ENCODE measurements at places on chromosomes 4 and X.
A peak's percentile ranks its signal among the peaks of the same experiment; 100 is the strongest.

- no peak for DNase-seq
Measured at GRCh38 chr4:151099976-151100417, 569 bp downstream of the RPS3A start.

- DNase-seq = no peak
Measured at GRCh38 chrX:114924856-114925255, 92.6 kb downstream of the IL13RA2 start.

DNA sequence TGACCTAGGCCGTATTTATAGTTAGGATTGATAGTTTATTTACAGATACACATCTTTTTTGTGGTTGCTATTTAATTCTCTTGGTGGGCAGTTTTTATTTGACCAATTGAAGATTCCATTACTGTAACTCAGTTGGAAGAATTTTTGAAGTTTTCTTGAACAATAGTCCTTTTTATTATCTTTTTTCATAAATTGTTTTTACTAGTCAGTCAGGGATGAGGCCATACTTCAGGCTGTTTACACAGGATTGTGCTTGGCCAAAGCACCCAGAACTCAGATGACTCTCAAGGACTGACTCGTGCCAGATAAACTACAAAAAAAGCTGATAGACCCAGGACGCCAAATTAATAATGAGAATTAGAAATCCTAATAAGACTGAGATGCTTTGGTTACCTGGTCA is 7.0 kb downstream of the HERC3 start:
- no peak for DNase-seq

- DNase-seq = peak; percentile 82
Measured at GRCh38 chrX:154097003-154097588, 421 bp downstream of the MECP2 start.

DNA sequence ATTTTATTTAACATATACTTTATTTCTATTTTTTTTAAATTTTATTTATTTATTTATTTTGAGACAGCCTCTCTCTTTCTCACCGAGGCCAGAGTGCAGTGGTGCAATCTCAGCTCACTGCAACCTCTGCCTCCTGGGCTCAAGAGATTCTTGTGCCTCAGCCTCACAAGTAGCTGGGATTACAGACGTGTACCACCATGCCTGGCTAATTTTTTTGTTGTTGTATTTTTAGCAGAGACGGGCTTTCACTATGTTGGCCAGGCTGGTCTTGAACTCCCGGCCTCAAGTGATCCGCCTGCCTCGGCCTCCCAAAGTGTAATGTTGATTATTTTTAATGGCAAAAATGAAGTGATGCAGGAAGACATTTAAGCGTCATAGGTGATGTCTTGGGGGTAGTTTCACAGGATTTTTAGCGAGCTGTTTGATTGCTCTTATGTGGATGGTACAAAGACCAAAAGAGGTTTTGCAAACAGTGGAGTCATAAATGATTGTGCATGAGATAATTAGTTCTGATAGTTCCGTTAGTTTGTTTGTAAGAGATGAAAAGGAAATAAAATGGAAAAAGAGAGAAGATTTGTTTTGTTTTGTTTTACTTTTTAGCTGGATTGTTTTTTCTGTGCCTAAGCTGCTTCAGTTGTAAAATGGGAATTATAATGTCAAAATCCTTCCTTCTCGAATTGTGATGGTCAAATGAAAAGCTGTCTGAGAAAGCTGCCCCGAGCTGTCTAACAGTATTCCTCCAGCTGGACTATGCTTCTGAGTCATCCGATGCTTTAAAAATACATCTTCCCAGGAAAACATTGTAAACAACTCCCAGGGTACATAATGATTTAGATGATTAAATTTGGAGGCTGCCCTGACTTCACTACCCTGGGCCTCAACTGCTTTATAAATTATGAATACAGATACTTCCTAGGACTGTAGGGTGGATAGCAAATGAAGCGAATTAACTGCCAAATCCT is 14.7 kb downstream of the RHOH start:
- no peak for DNase-seq

- peak; percentile 34 for DNase-seq
Measured at GRCh38 chrX:118603981-118604380, 108.4 kb downstream of the DOCK11 start.

GRCh38 chrX:46803140-46803539 is 33.7 kb upstream of the RP2 start:
- DNase-seq = no peak

- DNase-seq = no peak
Measured at GRCh38 chrX:151225843-151226242, 49.5 kb downstream of the GPR50 start.

DNA sequence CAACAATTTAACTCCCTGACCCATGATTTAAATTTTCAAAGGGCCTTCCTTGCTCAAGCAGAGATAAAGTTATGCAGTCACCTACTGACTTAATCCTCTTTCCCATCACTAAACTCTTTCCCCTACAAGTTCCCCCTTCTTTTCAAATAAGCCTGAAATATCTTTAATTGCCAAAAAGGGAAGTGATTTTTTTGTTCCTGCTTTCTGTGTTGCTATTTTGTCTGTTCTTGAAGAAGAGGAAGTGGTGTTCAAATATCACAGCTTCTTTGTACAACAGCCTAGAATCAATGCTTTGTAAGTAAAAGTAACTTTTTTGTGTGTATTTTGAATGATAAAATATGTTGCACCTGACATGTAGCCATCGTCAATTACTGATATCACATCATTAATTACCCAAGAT is 595.9 kb downstream of the CENPC start:
- no peak for DNase-seq

DNA sequence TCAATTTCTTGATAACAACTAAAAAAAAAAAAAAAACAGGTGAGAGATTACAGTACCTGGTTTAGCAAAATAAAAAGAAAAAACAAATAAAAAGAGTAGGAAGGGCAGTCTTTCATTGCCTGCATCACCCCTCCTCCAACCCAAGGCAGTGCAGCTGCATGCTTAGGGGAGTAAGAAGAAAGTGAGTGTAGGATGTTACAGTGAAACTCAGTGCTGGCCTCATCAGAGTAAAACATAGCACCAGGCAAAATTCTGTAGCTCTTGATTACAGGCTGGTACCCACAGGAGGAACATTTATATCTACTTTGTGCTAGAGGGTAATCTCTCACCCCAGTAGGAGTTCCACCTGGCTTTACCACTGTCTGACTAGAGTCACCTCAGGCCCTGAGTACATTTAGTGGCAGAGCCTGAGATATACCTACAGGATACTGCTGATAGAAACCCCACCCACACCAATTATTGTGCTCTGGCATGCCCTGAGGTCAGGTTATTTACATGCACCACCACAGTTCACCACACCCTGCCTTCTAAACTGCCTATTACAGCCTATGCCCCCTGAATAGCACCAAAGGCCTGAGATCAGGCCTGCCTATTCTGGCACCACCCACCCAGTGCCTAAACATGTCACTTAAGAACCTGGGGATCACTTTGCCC is 241.6 kb downstream of the PAPSS1 start:
- DNase-seq = no peak

GRCh38 chr4:113707048-113707447 is 54.5 kb downstream of the CAMK2D start:
- DNase-seq = no peak

- no peak for DNase-seq
Measured at GRCh38 chr4:87762311-87762710, 37.0 kb upstream of the IBSP start.

- DNase-seq = no peak
Measured at GRCh38 chr4:149120331-149121022, 678.3 kb upstream of the NR3C2 start.

DNA sequence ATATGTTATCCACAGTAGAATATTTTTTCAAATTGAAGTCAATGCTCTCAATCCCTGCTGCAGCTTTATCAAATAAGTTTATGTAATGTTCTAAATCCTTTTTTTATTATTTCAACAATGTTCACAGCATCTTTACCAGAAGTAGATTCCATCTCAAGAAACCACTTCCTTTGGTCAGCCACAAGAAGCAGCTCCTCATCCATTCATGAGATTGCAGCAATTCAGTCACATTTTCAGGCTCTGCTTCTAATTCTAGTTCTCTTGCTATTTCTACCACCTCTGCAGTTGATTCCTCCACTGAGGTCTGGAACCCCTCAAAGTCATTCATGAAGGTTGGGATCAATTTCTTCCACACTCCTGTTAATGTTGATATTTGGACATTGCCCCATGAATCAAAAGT is 2301.3 kb upstream of the TENM3 start:
- no peak for DNase-seq

DNA sequence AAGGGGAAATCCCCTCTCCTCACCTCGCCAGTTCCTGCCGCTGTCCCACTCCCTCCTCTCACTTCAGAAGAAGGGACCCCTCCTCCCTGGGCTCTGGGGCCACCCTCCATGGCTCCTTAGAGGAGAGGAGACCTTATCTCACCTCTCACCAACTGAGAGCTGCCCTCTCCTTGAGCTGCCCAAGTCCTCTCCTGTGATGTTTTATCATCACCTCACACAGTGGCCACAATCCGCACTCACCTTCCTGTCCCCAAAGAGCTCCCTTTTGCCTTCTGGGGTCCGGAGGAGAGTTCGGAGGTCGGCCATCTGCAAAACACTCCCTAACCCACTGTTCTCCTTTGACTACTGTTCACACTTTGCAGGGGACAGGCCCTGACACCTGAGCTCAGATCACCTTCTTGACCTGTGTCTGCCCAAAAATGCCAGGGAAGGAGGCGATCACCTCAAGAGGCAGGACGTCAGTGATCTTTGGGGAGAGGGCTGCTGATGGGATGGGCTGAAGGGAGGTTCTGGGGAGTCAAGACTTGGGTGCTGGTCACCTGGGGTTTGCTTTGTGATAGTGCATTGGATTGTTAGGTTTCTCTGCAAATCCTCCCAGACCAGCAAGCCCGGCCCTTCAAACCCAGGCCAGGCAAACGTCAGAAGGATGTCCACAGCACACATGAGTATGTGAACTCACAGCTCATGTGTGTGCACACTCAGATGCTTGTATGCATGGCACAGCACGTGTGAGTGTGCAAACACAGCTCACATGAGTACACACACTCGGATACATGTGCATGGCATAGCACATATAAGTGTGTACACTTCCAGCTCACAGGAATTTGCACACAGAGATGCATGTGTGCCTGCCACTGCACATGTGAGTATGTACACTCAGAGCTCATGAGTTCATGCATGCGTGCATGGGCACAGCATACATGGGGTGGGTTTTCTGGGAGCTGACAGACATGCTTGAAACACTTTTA is 41.8 kb downstream of the HTRA3 start:
- DNase-seq = no peak

DNA sequence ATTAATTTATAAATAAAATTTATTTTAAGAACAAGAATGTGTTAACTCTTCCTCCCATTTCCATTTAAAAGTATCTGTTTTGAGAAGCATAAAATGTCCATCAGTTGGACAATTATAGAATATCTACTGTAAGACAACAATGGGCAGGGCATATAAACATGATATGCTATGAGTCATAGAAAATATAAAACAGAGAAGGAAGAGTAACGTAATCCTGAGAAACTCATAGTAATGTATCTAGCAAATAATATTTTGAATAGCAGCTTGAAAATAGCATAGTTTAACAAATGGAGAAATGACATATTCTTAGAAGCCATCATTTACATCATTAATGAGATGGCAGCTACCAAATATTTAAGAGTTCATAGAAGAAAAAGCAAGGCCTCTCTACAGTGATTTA is 820.3 kb upstream of the PCDH10 start:
- no peak for DNase-seq

DNA sequence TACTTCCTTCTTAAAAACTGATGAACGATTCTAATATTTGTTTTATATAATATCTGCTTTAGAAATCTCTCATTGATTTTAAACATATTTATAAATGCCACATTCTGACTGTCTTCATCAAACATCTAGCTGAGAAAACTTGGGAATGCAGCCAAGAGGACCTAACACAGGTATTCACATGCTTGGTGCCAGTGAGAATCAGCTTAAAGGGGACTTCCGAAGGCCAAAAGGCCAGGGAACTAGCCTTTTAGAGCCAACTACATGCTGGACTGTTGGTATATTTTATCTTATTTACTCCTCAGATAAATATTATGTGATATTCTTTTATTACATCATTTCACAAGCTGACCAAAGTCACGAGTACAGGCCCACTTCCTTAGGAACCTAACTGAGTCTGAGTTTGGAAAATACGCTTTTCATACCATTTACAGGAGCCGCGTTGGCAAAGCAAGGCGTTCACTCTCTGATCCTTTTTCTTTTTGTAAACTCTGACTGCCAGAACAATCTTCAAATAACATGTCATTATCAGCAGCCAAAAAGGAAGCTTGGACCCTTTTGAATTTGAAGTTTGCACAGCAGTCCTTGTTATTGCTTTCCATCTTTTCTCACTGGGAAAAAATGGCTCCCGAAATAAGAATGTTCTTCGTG is 41.1 kb upstream of the PDLIM3 start:
- no peak for DNase-seq

- no peak for DNase-seq
Measured at GRCh38 chrX:10828640-10829039, 208.3 kb upstream of the MID1 start.

- no peak for DNase-seq
Measured at GRCh38 chr4:127236889-127237288, 395.9 kb upstream of the INTU start.

GRCh38 chr4:89172865-89173264 is 61.5 kb downstream of the TIGD2 start:
- no peak for DNase-seq

DNA sequence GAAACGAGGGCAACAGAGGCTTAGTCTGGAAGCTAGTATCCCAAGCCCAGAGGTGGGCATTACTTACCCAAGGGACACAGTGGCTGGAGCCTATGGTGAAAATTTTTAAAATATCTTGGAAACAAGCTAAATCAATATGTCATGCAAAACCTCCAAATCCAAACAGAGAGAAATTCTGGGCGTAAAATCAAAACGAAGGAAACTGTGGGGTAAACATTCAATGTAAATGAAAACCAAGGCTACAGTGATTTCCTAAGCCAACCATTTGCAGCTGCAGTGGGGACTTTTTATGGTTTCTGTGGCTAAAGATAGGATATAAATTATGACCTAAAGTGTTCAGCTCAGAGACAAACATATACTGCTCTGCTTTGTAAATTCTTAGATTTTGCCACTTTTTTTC is 507.7 kb upstream of the DIAPH2 start:
- DNase-seq = no peak

DNA sequence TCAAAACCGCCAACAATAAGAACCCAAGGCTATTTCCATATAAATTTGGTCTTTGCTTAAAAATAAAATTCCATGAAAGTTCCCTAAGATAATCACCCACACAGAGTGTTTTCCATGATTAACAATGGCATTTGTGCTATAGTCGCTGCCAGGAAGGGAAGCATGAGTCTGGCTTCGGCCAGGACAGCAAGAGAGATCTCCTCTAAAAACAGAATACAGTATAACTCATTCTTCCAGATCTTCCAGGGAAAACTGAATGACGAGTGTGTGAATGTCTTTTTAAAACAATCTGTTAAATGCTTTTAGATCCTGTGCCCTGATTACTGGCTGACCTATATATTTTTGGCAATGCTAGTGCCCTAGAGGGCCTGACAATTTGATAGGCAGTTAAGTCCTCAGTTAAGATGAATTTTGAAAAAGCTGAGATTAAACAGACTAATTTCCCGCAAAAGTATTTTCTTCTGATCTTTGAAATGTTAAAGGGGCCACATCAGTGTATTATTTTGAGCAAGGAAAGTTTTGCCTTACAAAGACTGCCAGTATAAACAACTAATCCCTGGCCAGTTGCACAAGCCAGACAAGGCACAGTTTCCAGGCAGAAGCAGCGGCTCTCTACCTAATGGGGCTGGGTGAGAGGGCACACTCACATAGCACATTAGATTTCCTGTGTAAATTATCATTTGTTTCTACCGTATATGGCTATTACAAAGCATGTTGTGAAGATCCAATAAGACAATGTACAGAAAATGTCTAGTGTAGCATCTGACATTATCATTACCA is 127.3 kb downstream of the DCHS2 start:
- no peak for DNase-seq

- DNase-seq = no peak
Measured at GRCh38 chr4:66223068-66223703, 552.9 kb upstream of the EPHA5 start.

Measured in CD4-positive, alpha-beta T cell treated with Interleukin-17A for 4 hours (primary cell).